ENCODE measurements at places on chromosomes 13 and 19.

DNA sequence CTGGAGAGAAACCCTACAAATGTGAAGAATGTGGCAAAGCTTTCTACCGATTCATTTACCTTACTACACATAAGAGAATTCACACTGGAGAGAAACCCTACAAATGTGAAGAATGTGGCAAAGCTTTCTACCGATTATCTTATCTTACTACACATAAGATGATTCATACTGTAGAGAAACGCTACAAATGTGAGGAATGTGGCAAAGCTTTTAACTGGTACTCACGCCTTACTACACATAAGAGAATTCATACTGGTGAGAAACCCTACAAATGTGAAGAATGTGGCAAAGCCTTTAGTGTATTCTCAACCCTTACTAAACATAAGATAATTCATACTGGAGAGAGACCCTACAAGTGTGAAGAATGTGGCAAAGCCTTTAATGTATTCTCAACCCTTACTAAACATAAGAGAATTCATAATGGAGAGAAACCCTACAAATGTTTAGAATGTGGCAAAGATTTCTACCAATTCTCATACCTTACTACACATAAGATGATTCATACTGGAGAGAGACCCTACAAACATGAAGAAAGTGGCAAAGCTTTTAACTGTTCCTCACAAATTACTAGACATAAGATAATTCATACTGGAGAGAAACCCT is 12.9 kb upstream of the ZNF493 start:
- DNase-seq, result no peak

DNA sequence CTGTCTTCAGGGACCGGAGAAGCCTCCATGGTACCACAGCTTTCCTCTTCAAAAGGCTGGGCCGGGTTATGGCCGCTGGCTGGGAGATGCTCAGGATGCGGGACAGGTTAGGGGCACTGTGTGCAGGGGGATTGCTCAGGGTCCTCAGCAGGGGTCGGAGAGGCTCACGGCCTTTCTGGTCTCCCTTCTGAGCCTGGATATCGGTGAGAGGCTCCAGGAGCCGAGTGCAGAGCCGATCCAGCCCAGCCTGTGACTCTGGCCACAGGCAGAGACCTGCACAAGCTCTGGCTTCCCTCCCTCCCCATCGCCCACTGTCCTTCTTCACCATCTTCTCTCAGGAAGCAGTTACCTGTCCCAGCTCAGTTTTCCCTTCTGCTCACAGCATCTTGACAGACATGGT is 306.0 kb downstream of the ZNF536 start:
- DNase-seq, result no peak

DNA sequence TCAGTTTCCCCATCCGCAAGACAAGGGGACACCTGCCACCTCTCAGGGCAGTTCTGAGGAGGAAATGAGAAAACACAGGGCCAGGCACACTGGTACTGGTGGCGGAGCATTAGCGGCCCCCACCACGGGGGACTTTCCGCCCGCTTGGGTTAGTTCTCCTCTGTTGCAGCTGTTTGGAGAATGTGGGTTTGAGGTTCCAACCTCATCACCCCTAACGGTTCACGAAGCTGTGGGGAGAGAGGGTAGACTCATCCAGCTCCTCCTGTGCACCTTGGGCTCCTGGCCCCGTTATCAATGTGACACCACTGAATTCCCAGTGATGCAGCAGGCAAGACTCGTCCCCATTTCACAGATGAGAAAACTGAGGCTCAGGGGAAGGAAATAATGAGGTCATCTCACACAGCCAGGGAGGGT is 10.3 kb downstream of the PTPRS start:
- no peak for DNase-seq

DNA sequence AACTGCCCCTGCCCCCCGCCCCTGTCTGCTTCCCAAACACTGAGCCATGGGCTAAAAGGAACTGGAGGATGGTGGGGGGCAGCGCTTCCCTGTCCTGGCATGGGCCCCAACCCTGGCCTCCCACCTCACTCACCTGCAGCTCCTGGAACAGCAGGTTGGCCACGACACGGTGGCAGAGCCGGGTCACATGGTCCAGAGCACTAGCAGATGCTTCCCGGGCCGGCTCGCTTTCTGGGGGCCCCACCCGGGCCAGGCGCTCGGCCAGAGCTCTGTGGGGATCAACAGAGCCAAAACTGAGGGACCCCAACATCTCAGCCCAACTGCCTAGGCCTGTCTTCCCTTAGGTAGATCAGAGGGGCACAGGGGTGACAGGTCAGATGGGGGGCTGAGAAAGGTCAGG is 20.6 kb downstream of the EXOC3L2 start:
- DNase-seq, result no peak

DNA sequence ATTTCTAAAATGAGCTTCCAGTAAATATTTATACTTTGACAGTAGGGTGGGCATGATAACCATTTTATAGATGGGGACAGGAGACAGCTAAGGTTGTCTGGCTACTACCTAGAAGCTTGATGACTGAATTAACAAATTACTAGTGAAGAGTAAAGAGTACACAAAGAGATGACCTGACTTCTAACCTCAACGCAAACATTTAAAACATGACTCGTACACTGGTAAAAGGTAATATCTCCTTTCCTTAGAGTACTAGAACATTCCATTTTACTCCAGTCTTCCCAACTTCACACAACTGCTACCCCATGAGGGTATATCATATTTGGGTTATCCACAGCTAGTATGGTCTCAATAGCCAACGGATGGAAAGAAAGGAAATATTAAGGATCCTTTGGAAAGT is 258.9 kb downstream of the FOXO1 start:
- no peak for DNase-seq

DNA sequence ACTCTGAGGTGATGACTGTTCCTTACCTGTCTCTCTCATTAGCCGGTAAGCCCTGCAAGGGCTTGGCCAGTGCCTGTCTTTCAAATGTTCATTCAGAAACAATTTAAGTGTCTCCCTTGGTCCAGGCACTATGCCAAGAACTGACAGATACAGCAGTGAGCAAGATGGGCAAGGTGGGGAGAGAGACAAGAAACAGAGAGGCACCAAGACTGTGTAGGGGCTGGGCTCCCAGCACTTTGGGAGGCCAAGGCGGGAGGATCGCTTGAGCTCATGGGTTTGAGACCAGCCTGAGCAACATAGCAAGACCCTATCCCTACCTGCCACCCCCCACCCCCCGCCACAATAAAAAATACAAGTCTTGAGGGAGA is 1.3 kb upstream of the CCNE1 start:
- DNase-seq, result no peak

- DNase-seq, result peak; percentile 53
These were observed 11.1 kb upstream of the SHISA2 start for GRCh38 chr13:26062853-26063444.

DNA sequence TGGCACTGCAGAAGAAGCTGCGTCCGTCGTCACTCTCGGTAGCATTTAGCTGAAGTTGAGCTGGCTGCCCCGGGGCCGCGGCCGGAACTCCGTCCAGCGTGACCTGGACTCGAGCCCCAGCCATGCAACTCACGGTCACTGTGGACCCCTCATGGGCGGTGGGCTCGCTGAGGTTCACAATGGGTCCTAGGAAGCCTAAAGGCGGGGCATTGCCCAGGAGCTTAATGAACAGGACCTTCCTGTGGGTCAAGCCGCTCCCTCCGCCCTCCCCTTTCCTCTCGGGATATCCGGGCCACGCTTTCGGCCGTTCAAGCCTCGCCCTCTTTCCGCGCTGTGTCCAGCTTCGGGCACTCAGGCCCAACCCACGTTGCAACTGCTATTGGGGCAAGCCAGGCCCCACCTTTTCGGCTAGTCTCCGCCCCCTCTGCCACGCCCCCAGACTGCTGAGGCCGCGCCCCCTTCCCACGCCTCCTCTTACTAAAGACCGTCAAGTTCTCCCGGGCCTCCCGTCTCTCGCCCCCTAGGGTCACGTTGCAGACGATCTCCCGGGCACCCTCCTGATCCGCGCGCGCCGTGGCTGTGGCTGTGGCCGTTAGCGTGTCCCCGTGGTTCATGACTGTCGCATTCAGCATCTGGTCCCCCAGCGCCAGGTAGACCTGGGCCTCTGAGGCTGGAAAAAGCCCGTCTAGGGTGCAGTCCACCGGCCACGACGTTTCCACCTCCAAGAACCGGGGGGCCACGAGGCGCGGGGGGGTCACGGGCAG is 1.4 kb upstream of the RAVER1 start:
- DNase-seq, result peak; percentile 94

DNA sequence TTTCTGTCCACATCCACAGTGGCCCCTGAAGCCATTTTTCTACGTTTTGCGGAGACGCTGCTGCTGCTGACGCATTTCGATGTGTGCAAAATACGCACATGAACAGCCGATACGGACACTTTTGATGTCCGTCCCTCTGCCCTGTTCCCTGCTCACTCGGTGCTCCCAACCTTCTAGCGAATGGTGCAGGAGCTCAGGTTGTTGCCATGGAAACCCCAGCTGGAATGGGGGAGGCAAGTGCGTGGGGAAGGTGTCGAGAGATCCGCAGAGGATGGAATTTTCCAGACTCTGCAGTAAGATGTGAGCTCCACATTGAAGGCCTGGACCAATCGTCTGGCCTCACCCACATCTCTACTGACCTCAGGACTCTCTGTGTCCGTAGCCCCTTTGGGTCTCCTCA is 109.2 kb upstream of the USP29 start:
- no peak for DNase-seq

DNA sequence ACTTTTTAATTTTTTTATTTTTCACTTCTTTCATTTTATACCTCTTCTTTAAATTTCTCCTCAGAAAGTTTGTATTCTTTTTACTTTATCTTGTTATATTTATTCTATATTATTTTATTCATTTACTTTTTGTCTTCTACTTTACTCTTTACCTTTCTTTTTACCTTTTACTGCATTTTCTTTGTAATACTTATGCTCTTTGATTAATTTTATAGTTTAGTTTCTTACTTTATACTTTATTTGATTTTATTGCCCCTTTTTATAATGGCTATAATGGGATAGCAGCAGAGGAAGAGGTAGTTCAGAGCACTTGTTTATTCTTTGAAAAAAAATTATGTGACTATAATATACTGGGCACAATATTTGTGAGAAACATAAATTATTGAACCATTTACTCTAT is 542.6 kb upstream of the SPRY2 start:
- no peak for DNase-seq

GRCh38 chr13:57418067-57418677 is 213.4 kb upstream of the PCDH17 start:
- DNase-seq, result no peak

All from mucosa of gallbladder (tissue), 1 donor.